ENCODE measurements at places on chromosomes 7 and 10.

DNA sequence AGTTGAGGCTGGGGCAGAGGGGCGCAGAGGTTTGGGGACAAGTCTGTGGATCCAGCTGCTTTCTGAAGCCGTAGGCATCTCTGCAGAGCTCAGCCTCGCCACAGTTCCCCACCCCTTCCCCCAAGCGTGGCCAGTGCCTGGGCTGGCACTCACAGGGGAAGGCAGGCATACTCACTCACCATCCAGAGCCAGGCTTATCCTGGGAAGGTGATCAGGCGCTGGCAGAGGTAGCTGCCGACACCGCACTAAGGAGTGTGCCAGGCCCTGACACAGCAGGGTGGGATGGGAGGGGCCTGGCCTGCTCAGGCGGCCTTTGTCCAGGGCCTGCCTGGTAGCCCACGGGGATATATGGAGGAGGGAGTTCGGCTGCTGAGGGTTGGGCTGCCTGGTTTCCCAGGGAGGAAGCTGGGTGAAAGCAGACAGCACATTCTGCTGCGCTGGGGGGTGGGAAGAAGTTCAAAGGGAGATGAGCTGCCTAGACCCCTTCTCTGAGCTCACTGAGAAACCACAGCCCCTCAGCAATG, 15.9 kb downstream of the VSIR start:
- DNase-seq = no peak

- DNase-seq = no peak
Measured at GRCh38 chr7:105990727-105991453, 27.8 kb downstream of the CDHR3 start.

DNA sequence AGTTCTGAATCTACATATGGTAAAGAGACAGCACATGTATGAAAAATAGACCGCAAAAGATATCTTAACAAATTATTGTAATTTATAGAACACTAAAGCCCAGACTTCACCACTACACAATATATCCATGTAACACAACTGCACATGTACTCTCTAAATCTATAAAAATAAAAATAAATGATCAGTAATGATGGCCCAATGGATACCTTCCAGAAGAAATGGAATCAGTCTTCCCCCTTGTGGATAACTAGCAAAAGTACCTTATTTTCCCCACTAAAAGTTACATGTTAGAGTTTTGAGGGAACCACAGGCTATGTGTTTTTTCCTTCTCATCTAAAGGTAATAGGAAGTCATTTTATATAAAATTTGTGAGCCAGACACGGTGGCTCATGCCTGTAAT, 25.7 kb downstream of the C7orf25 start:
- no peak for DNase-seq

DNA sequence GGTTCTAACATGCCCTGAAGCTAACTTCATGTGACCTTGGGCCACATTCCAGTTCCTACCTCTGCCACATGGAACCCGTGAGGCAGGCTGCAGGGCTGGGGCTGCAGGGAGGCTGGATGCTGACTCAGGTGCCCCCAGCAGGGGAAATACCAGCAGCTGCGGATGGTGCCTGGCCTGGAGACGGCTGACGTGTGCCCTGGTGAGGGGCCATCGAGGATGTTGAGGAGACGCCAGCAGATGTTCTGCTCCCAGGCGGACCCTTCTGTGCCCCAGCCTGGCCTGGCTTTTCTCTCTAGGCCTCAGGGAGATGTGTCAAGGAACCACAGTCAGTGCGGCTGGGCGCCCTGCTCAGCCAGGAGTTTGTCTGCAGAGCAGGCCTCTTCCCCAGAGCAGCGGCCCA, 8.8 kb downstream of the BAG3 start:
- no peak for DNase-seq

GRCh38 chr7:80766724-80767123, 128.3 kb downstream of the CD36 start:
- DNase-seq = no peak

- DNase-seq = no peak
Measured at GRCh38 chr7:128777156-128778123, 1.8 kb upstream of the OPN1SW start.

GRCh38 chr7:28517206-28517605, 104.9 kb downstream of the CREB5 start:
- DNase-seq = no peak
